ENCODE measurements at places on chromosomes 11 and 22.
A peak's percentile ranks its signal among the peaks of the same experiment; 100 is the strongest.

DNA sequence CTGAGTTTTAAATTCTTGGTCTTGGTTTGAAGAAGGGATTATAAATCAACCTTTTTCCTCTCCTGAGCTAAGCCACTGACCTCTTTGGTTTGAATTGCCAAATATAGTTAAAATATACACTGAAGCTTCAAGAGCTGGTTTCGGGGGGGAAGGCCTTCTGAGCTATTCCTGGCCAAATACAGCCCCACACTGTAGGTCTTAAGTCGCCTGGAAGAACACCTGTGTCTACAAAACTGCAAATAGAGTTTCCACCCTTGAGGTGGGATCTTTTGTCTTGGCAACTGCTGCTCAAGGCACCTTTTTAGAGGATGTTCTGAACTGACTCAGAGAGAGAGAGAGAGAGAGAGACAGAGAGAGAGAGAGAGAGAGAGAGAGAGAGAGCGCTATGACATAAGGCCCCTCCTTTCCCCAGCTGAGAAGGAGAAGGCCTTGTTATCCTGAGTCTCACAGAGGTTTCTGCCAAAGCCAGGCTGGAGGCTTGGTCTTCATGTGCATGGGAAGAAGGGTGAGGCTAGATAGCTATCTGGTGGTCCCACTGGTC is 5.5 kb downstream of the ADM start:
- DNase-seq: no peak

GRCh38 chr11:539971-540481 is 2.7 kb downstream of the LRRC56 start:
- no peak for DNase-seq

- DNase-seq: no peak
Measured at GRCh38 chr11:110471371-110471770, 41.6 kb downstream of the FDX1 start.

GRCh38 chr11:12827929-12828812 is 153.9 kb downstream of the TEAD1 start:
- DNase-seq: no peak

DNA sequence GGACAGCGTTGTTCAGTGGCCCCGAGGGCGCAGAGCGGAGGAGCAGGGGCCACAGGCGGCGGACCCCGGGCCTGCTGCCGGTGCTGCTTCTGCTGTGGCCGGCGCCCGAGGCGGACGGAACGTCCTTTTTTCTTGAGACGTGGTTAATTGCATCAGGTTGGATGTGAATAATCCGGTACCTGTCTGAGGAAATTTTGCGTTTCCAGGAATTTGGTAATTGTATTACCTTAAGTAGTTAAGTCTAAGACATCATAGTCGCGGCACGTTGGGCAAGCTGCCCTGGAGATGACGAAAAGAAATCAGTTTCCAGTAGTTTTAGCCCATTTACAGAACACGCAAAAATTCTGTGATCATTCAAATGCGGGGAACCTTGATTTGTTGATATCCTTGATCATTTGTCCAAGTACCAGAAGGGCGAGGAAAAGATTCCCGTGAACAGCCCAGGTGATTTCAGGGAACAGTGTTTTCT is 789 bp downstream of the SPECC1L start:
- no peak for DNase-seq

DNA sequence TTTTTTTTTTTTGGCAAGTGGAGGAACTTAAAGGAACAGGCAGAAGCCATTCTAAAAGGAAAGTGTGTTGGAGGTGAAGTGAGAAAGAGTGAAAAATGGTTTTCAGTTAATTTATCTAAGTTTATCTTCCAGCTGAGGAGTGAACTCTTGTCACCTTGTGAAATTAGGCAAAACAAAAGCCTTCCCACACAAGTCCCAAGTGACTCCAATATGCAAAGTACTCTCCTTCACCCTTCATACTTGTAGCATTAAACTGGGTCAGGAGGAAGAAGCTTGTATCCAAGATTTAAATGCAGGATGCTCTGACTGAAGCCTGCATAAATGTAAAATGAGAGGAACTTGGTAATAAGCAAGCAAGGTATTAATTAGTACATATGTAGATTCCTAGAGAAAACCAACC is 796.8 kb downstream of the DLG2 start:
- DNase-seq: no peak

- DNase-seq: no peak
Measured at GRCh38 chr22:27784120-27784475, 17.5 kb downstream of the MN1 start.

GRCh38 chr11:71286701-71287643 is 34.6 kb upstream of the SHANK2 start:
- DNase-seq: no peak

GRCh38 chr11:69489031-69489745 is 7.7 kb downstream of the LINC01488 start:
- no peak for DNase-seq

DNA sequence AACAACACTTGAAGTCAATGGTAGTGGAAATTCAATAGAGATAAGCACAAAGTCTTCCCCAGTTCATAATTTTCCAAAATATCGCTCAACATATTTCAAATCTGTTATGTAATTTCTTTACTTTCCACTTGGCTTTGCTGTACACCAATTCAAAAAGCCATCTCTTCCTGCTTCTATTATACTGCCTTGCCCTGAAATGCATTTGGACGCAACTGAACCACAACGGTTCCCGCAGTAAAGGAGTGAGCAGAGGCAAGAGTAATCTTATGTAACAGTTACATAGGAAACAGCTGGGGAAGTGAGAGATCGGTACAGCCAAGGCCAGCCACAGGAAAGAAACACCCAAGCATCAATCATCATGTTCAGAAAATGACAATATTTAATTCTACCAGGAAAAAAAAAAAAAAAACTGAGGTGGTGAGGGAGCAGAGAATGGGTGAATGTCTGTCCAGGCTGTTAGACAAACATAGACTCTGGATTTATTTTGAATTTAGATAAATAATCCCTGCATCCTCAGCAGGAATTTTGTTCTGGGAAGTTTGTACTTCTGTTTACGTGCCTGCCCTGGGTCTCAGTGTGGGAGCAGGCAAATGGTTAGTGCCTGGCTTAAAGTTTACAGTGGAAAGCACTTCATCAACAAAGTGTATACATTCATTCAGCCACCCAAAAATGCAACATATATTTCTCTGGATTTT is 392.2 kb downstream of the ETS1 start:
- DNase-seq: no peak

- peak; percentile 65 for DNase-seq
Measured at GRCh38 chr11:93543292-93543977, at the start of gene SMCO4. TSS of gene SMCO4 (minus strand) at chr11:93543391. CDS start at chr11:93479189, 64,202 bp downstream.

GRCh38 chr11:131824771-131825170 is 454.4 kb downstream of the NTM start:
- DNase-seq: no peak

GRCh38 chr11:94169516-94169915 is 40.9 kb downstream of the PANX1 start:
- no peak for DNase-seq
